ENCODE measurements at places on chromosomes 13 and 19.

GRCh38 chr19:13121551-13122274, 3.6 kb downstream of the NACC1 start:
- DNase-seq, result no peak

GRCh38 chr13:106010836-106011235, 524.6 kb downstream of the EFNB2 start:
- DNase-seq, result no peak

GRCh38 chr13:70534466-70534865, 426.2 kb upstream of the KLHL1 start:
- no peak for DNase-seq

- DNase-seq, result no peak
Measured at GRCh38 chr13:62483774-62484173, 1068.1 kb upstream of the PCDH20 start.

- DNase-seq, result no peak
Measured at GRCh38 chr13:27280841-27281240, 10.2 kb downstream of the RASL11A start.

DNA sequence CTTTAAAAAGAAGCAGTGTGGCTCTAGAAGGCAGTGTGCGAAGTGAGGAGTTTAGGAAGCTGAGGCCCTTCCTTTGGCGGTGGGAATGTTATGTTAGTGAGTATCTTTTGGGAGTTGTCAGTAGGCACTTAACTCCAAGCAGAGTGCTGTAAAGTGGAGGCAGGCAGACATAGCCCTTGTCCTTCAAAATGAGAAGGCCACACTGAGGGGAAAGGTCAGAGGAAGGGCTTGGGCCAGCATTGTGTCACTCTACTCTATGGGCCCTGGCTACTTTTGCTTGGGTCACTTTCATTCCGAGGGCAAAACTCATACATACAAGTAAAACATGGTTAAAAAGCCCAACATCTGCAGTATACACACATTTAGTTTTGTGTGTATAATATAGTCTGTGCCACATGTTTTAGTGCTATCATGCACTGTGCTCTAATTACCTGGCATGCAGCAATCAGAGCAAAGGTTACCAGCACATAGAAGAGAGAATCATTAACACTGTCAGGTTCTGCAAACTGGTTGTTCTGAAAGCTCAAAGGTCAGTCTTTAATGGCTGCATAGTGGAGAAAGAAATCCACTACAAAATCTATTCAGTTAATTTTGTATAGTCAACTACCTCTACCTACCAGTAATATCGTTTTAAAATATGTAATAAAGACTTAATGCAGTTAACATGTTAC, 64.4 kb downstream of the WASF3 start:
- no peak for DNase-seq

GRCh38 chr13:95921485-95921884, 131.7 kb downstream of the UGGT2 start:
- no peak for DNase-seq

- no peak for DNase-seq
Measured at GRCh38 chr13:71412231-71412630, 454.8 kb downstream of the DACH1 start.

- DNase-seq, result no peak
Measured at GRCh38 chr13:51820016-51820597, 16.1 kb upstream of the DHRS12 start.

DNA sequence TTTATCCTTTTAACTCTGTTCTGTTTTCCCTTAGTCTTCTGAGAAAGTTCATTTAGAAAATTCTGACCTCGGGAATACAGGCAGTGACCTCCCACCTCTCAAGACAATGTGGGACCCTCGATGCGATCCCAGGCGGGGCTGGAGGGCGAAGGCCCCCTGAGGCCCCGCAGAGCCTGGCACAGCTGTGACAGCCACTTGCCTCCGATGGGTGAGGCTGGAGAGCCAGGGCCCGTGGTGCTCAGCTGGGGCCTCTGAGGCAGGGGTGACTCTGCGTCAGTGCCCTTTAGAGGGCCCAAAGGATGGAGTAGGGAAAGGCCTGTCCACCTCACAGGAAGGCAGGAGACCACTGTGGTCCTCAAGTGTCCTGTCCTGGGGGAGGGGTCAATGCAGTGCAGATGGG, 10.3 kb downstream of the GJA3 start:
- DNase-seq, result no peak

- DNase-seq, result no peak
Measured at GRCh38 chr13:111020546-111020945, 94.6 kb upstream of the ARHGEF7 start.

All from SK-N-MC (cell line).